ENCODE measurements at places on chromosomes 16 and 17.

DNA sequence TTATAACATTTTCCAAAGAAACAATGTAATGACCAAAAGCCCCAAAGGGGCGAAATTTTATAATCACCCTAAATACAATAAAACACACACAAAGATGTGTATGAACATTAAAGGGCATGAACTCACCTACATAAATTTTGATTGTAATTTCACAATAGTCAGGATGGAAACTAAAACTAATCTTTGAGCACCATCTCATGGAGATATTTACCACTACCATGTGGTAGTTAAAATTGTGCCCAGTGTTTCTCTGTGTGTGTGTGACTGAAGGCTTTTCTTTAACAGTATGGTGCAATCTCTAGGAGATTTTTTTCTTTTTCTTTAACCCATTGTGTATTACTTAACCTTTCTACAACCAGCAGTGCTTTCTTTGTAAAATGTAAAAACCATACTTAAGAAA, 19.7 kb upstream of the MEIOC start:
- no peak for DNase-seq

DNA sequence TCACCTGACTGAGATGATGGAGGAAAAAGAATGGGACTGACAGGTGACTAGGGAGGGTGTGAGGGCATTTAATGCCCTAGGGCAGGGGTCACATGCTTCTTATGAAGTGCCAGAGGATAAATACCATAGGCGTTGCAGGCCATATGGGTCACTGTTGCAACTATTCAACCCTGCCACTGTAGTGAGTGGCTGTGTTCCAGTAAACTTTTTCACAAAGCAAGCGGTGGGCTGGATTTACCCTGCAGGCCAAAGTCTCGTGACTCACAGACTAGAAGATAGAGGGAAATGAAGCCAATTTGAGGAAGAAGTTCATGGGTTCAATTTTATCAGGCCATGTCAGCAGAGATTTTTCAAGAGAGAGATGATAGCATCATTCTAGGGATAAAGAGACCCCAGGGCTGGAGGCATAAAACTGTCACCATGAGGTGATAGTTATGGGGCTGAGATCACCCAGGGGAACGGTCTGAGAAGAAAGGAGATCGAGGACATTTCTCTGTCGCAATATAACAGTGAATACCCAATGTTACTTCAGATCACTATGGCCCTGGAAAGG, 8.6 kb downstream of the ARHGAP17 start:
- DNase-seq = no peak

GRCh38 chr17:1683459-1683858, 1.2 kb downstream of the PRPF8 start:
- DNase-seq = no peak

DNA sequence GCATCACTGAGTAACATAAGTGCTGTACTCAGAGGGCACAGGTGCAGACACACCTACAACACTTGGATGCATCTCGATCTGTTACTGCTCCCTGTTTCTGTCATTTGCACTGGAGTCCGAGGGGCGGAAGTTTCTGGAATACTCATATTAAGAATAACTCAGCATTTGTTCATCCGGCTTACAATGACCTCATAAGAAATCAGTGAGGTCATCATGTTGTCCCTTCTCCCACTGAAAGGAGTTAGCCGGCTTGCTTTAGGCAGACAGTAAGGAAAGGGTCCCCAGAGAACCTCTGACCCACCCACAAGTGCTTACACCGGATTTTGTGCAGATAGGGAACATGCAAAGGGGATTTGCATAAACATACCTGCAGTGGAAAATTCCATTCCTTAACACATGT, 344.7 kb downstream of the HAPSTR1 start:
- no peak for DNase-seq

GRCh38 chr17:29292992-29293889, 707 bp downstream of the NUFIP2 start:
- peak; percentile 73 for DNase-seq

- no peak for DNase-seq
These were observed 221.1 kb upstream of the GSE1 start for GRCh38 chr16:85391769-85392583.

DNA sequence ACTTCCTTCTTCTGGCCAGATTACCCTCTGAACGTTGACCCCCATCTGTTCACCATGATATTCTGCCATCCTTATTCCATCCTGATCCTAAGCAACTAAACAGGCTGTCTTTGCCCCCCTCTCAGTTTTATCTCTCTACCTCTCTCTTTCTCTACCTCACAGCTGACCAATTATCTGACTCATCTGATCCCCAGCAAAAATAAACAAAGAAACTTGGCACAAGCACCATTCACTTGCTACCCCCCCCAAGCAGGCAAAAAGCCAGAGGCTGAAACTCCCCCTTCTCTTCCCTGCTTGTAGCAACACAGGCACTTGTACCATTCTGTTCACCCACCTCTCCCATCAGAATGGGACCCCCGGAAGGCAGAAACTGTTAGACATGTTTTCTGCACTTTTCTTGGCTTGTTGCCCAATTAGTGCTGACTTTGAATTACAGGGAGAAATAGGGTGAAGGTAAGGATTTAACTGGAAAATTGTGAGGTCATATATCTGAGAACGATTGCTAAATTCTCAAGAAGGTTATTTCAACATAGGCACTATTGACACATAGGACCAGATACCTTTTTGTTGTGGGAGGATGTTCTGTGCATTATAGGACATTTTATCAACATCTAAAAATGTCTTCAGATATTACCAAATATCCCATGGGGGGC, 163.2 kb downstream of the TOX3 start:
- DNase-seq = no peak

- no peak for DNase-seq
These were observed 4.1 kb upstream of the HS3ST6 start for GRCh38 chr16:1922357-1922756.

- DNase-seq = no peak
These were observed 68.0 kb downstream of the KNOP1 start for GRCh38 chr16:19649980-19650379.

DNA sequence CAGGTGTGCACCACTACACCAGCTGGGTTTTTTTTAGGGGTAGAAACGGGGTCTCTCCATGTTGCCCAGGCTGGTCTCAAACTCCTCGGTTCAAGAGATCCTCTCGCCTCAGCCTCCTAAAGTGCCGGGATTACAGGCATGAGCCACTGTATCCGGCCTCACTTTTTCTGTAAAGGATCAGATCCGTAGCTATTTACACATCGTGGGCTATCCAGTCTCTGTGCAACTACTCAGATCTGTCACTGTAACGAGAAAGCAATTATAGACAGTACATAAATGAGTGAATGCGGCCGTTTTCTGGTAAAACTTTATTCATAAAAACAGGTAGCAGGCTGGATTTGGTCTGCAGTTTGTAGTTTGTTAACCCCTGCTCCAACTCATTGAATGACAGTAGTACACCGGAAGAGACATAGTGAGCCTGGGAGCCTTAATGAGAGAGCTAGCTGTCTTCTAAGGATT, 44.5 kb downstream of the VMP1 start:
- peak; percentile 88 for DNase-seq

GRCh38 chr16:81314603-81315270, at the start of gene GAN:
GAN (plus strand) TSS chr16:81314962; CDS start chr16:81315114, 152 bp downstream.
- DNase-seq = peak; percentile 97

DNA sequence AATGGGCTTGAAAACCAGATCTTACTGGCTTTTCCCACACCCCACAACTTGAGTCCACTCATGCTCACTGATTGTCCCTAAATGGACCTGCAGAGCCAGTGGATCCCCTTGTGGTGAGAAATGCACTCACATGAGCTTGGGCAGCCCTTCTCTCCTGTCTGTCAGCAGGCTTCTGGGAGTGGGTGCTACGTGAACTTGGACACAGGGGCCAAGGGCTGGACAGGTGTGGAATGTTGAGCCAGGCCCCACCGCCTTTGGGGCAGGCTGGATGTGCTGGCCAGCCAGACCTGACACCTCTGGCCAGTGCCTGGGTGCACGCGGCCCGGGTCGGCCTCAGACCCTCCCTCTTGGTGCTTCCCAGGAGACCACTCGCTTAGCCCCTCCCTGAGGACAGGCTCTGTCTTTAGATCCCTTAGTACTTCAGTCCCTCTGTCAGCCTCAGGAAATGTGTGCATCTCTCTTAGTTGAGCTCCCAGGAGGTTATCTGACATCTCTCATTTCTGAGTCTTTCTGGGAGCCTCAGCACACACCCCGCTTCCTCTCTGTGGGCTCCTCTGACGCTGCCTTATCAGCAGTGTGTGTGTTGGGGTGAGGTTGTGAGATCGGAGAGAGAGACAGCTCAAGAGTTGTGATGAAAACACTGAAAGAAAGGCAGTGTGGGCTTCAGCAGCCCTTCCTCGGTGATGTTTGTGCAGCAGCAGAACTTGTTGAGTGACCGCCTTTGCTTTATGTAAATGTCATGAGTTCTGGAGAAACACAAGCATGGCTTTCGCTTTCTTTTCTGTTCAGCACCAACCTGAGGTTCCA, 117.0 kb downstream of the RAB11FIP4 start:
- DNase-seq = peak; percentile 80

DNA sequence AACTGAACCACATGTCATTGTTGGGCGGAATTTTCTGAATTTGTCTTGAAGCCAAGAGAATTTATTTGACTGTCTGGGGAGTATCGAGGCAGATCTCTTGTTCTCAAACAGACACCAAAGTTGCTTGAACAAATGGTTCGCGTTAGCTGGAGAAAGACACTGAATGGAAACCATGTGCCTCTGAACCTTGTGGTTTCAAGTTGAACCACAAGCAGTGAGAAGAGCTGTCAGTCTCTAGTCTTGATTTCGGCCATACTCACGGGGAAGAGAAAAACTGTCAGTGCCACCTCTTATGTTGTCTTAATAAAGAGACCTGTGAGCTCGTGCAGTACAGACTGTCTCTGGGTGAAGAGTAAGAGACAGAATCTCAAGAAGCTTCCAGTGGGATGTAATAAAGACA, 886.5 kb upstream of the SOX9 start:
- DNase-seq = no peak

DNA sequence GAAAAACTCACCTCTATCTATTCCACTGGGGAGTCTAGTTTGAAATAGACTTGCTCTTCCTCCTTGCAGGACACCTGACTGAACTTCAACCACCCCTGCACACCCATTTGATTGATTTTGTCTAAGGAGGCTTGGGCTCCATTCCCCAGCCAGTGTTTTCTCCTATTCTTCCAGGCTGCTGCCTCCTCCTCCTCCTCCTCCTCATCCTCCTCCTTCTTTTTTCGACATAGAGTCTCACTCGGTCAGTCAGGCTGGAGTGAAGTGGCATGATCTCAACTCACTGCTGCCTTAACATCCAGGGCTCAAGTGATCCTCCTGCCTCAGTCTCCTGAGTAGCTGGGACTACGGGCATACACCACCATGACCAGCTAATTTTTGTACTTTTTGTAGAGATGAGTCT, 1.8 kb upstream of the DLX4 start:
- no peak for DNase-seq

GRCh38 chr17:28983286-28984230, 22.3 kb downstream of the SEZ6 start:
- no peak for DNase-seq

DNA sequence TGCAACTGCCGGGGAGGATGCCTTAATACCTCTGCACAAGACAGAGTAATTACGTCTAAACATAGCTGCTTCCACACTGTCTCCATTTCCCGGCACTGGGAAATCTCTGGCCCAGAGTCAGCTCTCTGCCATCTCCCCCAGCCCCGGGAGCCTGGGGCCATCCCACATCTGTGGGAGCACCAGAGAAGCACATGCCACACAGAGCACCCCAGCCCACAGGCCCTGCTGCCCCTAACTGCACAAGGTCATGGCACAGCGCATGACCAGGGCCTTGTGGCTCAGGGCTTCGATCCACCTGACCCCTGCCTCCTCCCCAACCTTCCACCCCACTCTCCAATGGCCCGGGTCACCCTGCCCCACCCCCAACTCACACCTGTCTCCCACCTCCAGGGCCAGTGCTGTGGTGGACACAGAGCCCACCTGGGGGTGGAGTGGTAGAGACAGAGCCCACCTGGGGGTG, 36.6 kb upstream of the RBFOX3 start:
- no peak for DNase-seq

DNA sequence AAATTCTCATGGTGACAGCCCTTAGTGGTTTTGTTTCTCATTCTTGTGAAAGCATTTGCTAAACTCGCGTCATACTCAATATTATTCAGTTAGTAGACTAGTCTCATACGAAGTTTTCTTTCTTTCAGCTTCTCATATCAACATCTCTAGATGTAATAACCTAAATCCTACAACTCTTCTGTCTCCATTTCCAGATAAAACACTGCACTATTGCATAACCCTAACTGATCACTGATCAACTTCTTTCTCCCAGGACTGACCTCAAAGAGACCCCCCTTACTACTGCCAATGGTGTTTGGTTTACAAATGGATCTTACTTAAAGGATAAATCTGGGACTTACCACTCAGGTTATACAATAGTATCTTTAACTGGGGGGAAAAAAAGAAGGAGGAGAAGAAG, 36.3 kb upstream of the TEKT1 start:
- no peak for DNase-seq

DNA sequence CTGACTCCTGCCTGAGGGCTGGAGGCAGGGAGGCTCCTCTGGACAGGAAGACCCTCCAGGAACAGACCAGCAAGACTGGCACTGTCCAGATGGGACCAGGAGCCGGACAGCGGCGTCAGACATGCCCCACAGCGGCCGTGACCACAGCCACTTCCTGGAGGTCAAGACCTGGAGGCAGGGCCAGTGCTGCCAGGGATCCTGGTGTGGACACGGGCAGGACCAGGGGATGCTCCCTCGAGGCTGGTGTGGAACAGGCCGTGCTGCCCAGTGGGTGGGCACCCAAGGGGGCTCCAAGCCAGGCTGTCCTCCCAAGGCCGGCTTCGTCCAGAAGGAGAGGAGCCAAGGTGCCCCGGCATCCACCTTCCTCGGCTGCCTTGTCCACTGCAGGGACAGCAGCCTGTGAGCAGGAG, 4.5 kb upstream of the CCDC57 start:
- DNase-seq = no peak

- DNase-seq = no peak
These were observed 1336.6 kb upstream of the CDH8 start for GRCh38 chr16:63372815-63373214.

GRCh38 chr16:75250809-75251279, 580 bp downstream of the BCAR1 start:
- no peak for DNase-seq

DNA sequence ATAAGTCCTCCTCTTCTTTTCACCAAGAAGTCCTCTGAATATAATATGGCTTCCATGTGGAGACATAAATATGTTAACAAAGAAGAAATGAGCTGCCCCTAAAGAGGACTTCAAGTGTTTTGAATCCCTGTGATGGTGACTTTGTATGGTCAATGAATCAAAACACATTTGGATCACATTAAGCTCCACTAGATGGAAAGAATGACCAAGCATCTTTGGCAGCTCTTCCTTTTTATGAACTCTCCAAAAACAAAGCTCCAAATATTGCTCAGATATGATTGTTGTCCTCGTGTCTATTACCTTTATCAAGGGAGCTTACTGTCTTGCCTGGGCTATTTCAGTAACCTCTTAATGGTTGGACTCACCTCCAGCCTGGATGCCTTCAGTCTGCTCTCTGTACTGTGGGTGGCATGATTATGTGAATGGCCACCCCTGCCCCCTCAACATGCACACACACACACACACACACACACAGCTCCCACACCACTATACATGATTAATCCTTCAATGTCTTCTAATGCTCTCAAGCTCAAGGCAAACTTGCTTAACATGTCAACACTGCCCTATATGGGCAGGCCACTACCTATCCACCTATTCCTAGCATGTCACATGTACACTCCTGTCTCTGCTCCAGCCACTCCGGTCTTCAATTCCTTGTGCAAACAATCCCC, 346.6 kb upstream of the SALL1 start:
- DNase-seq = no peak

All from activated CD4-positive, alpha-beta T cell treated with anti-CD3 and anti-CD28 coated beads, Interleukin-2, Interleukin-6, amounts not matched to agents 100 ng/mL and 50 ng/mL, durations not matched to agents 16 hours and 8 hours (primary cell).